ENCODE measurements at places on chromosomes 1 and 21.

DNA sequence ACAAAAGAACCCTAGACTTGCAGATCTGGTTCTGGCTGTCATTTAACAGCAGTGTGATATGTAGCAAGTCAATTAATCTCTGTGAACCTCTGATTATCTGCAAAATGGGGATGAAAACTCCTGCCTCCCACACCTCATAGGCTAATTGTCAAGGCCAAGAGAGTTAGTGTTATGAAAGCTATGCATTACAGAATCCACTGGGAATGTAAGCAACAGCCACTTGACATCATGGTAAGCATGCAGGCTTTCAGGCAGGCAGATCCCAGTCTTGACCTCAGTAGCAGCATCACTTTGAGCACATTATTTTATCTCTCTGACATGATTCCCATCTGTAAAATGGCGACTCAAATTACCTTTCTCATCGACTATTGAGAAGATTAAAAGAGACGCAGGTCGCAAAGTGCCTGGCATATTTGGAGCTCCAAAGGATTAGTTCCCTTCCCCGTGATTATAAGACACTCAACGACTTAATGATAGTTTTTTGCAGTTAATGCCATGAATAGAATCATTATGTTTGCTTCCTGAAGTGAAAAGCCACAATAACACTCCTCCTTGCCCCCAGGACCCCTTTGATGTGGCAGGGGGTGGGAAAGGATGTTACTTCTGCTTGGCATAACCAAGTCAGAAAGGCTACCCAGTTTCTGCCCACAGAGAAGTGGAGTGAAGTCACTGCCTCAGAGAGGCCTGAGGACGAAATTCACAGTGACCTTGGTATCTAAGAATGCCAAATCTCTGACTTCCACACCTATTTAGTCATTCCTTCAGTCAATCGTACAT lies 273.0 kb upstream of the NFIA start:
- DNase-seq: no peak

- DNase-seq: no peak
These were observed 7.0 kb upstream of the TUT4 start for GRCh38 chr1:52559875-52560274.

GRCh38 chr1:232600424-232601258 lies 29.3 kb downstream of the SIPA1L2 start:
- DNase-seq: no peak

- DNase-seq: no peak
These were observed 14.3 kb downstream of the IER5 start for GRCh38 chr1:181102841-181103240.

GRCh38 chr1:69294171-69294570 lies 273.6 kb upstream of the LRRC7 start:
- DNase-seq: no peak

DNA sequence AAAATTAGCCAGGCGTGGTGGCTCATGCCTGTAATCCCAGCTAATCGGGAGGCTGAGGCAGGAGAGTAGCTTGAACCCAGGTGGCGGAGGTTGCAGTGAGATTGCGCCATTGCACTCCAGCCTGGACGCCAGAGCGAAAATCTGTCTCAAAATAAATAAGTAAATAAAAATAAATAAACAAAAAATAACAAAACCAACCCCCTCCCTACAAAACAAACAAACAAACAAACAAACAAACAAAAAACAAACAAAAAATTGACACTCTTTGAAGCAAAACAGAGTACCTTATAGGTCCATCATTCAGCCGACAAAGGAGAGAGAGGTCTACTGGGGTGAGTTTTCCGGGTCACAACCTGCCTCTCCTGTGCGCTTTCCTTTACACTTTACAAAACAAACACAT lies 5.4 kb upstream of the KDF1 start:
- DNase-seq: no peak

DNA sequence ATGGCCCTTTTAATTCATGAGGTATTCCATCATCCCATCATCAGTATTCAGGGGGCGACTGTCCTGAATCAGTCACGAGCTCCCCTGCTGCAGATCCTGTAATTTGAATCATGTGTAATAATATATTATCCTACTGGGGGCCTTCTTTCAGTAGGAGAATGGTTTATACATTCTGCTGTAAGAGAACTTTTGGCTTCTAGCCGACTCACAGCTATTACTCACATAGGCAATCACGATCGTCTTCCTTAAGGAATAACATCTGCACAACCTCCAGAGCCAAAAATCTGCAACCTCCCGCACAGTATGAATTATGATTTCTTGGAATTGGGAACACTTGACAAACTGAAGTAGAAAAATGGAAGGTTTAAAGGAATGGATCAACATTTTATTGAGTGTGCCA lies 343.0 kb downstream of the USP25 start:
- DNase-seq: no peak

DNA sequence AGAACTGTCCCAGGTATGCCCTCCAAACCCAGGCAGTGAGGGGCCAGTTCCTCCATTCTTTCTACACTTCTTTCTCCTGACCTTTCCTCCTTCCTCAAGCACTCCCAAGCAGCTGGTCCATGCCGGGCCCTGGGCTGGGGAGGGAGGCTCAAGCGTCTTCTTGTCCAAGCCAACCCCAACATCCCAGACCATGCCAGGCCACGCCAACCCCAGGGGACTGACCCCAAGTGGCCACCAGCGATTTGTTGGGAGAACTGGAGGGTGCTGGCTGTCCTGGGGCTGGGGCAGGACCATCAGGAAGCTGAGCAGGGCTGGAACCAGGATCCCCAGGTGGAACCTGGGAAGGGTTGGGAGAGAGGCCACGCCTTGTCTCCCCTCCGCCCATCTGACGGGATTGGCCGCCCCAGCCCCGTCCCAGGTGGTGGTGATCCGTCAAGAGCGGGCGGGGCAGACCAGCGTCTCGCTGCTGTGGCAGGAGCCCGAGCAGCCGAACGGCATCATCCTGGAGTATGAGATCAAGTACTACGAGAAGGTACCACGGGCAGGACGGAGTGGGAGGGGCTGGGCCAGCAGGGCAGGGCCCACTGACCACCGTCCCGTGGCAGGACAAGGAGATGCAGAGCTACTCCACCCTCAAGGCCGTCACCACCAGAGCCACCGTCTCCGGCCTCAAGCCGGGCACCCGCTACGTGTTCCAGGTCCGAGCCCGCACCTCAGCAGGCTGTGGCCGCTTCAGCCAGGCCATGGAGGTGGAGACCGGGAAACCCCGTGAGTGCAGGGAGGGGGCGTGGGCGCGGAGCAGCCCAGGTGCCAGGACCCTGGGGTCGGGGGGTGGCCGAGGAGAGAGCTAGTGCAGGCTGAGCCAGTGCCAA lies 29.9 kb downstream of the EPHA8 start:
- DNase-seq: peak; percentile 42

GRCh38 chr21:25952306-25952705 lies 217.5 kb downstream of the GABPA start:
- DNase-seq: no peak

GRCh38 chr1:171245458-171246064 lies 2.7 kb upstream of the FMO1 start:
- peak; percentile 78 for DNase-seq

GRCh38 chr1:241332987-241333386 lies 24.0 kb downstream of the RGS7 start:
- no peak for DNase-seq

GRCh38 chr1:89632657-89633247 lies at the start of gene LRRC8C:
LRRC8C (plus strand) TSS chr1:89633120; CDS start chr1:89686474, 53,354 bp downstream.
- DNase-seq: peak; percentile 87

- DNase-seq: no peak
These were observed 31.3 kb downstream of the NEK7 start for GRCh38 chr1:198187973-198188588.

DNA sequence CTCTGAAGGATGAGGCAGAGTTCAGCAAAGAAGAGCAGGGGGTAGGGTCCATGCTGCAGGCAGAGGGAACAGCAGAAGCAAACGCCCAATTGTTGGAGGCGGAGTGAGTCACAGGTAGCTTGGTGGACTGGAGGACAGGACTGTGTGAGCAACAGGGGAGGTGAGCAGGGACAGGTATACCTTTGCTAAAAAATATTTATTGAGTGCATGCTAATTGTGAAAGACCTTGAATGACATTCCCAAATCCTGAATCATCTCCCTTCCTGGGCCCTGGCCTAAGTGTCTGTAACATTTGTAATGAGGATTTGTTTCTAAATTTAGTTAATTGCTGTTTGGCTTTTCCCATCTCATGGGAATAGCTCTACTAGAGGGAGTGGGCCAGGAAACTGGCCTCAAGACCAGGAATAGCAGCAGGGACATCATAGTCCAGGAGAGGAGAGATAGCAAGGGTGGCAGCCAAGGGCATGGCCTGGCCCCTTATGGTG lies 123.7 kb downstream of the FOXD2 start:
- no peak for DNase-seq

DNA sequence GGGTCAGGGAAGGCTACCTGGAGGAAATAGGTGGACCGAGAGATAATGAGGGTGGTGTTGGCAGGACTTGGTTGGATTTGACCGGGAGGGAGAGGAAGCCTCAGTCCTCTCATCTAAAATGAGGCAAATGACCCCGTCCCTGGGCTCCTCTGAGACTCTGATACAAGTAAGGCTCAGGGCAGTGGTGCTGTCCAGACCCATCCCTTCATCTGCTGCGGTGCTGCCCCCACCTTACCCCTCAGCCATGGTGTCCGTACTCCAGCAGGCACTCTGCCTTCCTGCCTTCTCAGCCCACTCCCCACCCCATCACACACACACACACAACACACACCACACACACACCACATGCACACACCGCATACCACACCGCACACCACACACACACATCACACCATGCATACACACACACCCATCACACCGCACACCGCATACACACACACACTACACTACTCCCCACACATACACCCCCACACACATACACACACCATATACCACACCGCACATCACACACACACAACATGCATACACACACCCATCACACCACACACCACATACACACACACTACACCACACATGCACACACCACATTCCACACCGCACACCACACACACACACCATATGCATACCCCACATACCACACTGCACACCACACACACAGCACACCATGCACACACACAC lies 29.4 kb upstream of the SLC26A9 start:
- DNase-seq: no peak

GRCh38 chr1:41977326-41977725 lies 58.6 kb upstream of the HIVEP3 start:
- DNase-seq: no peak

DNA sequence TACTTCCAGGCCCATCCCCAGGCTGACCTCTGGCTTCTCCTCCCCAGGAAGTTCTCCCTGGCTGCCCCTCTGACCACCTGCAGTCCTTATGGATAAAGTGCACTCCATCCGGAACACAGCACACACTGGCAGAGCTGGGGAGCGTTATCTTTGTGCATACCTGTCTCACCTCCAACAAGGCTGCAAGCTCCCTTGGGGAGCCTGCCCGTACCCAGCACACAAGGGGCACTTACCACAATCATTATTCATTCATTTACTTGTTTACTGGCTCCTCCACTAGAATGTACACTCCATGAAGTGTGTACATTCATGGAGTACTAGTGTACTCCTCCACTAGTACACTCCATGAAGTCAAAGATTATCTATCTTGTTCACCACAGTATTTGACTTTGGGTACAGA lies 30.3 kb downstream of the GLIS1 start:
- no peak for DNase-seq

- no peak for DNase-seq
These were observed 1797.7 kb downstream of the MRPL39 start for GRCh38 chr21:23809573-23809972.

GRCh38 chr1:189706594-189706993 lies 771.1 kb downstream of the BRINP3 start:
- DNase-seq: no peak

DNA sequence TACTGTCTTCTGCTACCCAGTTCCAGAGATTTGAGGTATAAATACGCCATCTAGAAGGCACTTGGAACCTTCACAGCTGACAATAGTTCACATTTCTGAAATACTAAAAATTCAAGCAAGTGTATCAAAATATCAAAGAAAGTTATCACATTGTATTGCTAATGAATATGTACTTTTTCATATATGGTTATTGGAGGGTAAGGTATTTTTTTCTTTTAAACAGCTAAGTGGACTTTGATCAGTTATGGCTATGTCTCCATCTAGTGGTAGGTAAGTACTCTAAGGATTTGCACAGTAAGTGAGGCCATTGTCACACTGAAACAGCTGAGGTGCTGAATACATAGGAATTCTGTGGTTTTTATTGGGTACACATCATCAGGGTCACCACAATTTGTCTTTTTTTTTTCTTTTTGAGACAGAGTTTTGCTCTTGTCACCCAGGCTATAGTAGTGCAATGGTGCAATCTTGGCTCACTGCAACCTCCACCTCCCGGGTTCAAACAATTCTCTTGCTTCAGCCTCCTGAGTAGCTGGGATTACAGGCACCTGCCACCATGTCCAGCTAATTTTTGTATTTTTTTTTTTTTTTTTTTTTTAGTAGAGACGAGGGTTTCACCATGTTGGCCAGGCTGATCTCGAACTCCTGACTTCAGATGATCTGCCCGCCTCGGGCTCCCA lies 49.1 kb upstream of the CR2 start:
- peak; percentile 28 for DNase-seq

DNA sequence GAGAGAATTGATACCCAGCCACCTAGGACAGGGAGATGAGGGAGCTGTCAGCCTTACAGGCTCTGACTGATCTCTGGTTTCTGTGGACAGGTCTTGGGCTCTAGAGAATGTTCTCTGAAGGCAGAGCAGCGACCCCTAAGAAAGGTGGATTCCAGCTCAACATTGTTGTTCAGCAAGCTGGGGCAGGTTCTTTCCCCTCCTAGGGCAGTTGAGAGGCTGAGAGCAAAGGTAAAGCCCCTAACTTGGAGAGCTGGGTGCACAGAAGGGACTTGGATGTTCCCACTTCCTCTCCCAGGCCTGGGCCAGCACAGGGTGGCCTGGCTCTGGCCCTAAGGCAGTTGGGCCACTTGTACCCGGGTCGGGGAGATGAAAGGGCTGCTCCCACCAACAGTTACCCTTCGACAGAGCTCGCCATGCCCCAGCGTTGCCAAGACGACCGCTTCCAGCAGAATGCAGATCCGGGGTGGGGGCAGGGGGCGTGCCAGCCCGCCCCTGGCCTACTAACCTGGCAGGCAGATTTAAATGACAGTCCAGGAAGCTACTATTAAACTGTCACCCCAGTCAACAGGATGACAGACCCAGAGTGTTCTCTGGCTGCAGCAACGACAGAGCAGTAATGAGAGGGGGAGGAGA lies 31.6 kb downstream of the LRP8 start:
- DNase-seq: no peak

- DNase-seq: no peak
These were observed 302.7 kb downstream of the MRPL39 start for GRCh38 chr21:25304611-25305010.

DNA sequence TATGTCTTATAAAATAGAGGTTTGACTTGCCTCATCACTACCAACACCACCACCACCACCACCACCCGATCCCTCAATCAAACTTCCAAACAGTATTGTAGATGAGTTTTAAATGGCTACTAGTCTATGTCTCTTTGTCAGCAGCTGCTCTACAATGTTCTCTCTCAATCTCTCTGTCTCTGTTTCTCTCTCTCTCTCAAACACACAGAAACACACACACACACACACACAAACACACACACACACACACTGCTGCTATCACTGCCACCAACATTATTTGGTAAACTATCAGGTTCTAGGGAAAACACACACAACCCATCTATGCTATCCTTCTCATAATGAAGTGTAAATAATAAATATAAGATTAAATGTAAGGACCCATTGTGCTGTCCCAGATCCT lies 2.4 kb downstream of the TNFSF4 start:
- no peak for DNase-seq
